ENCODE measurements at places on chromosomes 5 and 9.

DNA sequence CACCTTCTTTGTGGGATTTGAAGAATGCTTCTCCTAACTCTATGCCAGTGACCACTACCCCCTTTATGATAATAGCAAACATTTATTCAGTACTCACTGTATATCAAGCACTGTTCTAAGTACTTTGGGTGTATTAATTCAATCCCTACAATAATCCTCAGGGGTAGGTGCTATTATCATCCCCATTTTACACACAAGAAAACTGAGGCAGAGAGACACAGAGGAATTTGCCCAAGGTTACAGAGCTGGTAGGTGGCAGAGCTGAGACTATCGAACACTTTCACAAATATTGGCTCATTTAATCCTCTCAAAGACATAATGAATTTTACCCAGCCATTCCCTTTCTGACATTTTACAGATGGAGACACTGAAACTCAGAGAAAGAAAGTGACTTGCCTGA lies 9.8 kb upstream of the LARP1 start:
- no peaks in the 10 kb centered on the region for H3K36me3 ChIP-seq
- DNase-seq = no peak
- H3K4me3 ChIP-seq = no peak overlapping the region
- no peak overlapping the region for H3K27ac ChIP-seq

- H3K27me3 ChIP-seq = no peaks in the 10 kb centered on the region
- no peak overlapping the region for H3K27ac ChIP-seq
- H3K4me1 ChIP-seq = no peaks in the 10 kb centered on the region
- no peak for DNase-seq
Measured at GRCh38 chr5:93681432-93681831, 60.0 kb downstream of the POU5F2 start.

GRCh38 chr9:135302329-135303279 lies 177.0 kb upstream of the PPP1R26 start:
- H3K27me3 ChIP-seq = no peaks in the 10 kb centered on the region
- H3K4me3 ChIP-seq = no peak overlapping the region
- no peaks in the 10 kb centered on the region for H3K36me3 ChIP-seq
- DNase-seq = no peak

- H3K4me3 ChIP-seq = no peak overlapping the region
- H3K27ac ChIP-seq = no peak overlapping the region
- no peaks in the 10 kb centered on the region for H3K4me1 ChIP-seq
- H3K27me3 ChIP-seq = no peaks in the 10 kb centered on the region
- no peaks in the 10 kb centered on the region for H3K36me3 ChIP-seq
Measured at GRCh38 chr5:155773680-155774079, 553.3 kb upstream of the SGCD start.

- H3K4me1 ChIP-seq = peaks cover 6% of the 10 kb centered on the region
- H3K4me3 ChIP-seq = no peak overlapping the region
- no peaks in the 10 kb centered on the region for H3K36me3 ChIP-seq
Measured at GRCh38 chr9:34555002-34555348, 32.2 kb upstream of the ENHO start.

- no peak overlapping the region for H3K27ac ChIP-seq
- no peak overlapping the region for H3K4me3 ChIP-seq
- H3K4me1 ChIP-seq = no peaks in the 10 kb centered on the region
- H3K27me3 ChIP-seq = no peaks in the 10 kb centered on the region
- H3K36me3 ChIP-seq = no peaks in the 10 kb centered on the region
Measured at GRCh38 chr9:35569206-35569605, 35.9 kb upstream of the TESK1 start.

DNA sequence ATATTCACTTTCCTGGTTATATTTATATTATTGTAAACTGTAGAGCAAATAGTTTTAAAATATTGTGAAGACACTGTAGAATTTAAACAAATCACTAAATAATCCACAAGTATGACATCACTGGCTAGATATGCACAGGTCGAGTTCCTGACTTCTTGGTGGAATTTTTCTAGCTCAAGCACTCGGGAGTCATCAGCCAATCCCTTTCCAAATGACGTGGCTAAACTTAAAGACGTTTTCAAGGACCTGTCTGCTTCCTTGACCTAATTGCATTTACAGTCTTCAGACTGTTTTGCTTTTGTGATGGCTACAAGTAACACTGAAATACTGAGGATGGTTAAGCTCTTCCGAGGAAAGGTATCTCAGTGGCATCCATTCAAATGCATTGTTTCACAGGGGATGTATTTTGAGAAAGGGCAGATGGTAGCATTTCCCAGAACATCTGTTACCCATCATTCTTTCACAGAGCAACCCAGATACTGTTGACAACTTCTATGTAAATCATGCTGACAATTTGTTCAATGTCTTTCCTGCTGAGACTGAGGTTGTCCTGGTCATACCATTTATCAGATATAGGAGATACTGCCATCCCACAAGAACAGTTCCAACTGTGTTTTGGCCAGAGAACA lies 262.8 kb downstream of the CDH10 start:
- H3K36me3 ChIP-seq = no peaks in the 10 kb centered on the region
- H3K4me3 ChIP-seq = no peak overlapping the region
